ENCODE measurements at places on chromosomes 12 and 14.

DNA sequence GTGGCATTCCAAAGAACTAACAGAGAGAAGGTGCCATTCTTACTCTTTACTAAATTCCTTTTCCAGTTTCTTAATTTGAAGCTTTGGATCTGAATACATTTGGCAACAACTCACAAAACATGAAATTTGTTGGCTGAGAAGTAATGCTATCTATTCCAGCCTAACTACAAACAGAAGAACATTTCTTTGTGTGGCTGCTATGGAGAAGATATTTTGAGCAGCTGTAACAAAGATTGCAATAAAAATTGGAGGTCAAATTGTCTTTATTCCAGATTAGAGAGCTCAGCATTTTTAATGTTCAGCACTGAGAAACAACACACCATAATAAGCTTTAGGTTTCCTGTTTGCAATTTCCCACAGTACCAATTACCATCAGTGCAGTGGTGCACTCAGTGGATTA lies 835.8 kb upstream of the FLRT2 start:
- no peak for DNase-seq
- H3K36me3 ChIP-seq = no peaks in the 10 kb centered on the region
- no peak overlapping the region for H3K4me3 ChIP-seq
- H3K4me1 ChIP-seq = peaks cover 8% of the 10 kb centered on the region

DNA sequence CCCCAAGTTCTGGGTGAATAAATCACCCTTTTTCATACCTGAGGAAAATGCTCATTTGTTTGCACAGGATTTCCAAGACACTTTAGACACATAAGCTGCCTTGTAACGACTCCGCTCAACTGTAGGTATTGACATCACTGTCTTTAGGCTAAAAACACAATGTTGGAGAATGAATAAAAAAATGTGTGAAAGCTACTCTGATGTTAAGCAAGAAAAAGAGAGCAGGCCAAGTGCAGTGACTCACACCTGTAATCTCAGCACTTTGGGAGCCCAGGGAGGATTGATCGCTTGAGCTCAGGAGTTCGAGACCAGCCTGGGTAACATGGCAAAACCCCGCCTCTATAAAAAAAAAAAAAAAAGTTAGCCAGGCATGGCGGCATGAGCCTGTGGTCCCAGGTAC lies 11.1 kb upstream of the CIPC start:
- no peaks in the 10 kb centered on the region for H3K4me1 ChIP-seq
- no peaks in the 10 kb centered on the region for H3K27me3 ChIP-seq
- no peak for DNase-seq
- no peaks in the 10 kb centered on the region for H3K36me3 ChIP-seq

- peaks cover 38% of the 10 kb centered on the region for H3K4me1 ChIP-seq
- no peaks in the 10 kb centered on the region for H3K36me3 ChIP-seq
- H3K27ac ChIP-seq = no peak overlapping the region
- no peak overlapping the region for H3K4me3 ChIP-seq
- DNase-seq = no peak
- no peaks in the 10 kb centered on the region for H3K27me3 ChIP-seq
Measured at GRCh38 chr12:123119808-123120207, 31.1 kb downstream of the PITPNM2 start.

DNA sequence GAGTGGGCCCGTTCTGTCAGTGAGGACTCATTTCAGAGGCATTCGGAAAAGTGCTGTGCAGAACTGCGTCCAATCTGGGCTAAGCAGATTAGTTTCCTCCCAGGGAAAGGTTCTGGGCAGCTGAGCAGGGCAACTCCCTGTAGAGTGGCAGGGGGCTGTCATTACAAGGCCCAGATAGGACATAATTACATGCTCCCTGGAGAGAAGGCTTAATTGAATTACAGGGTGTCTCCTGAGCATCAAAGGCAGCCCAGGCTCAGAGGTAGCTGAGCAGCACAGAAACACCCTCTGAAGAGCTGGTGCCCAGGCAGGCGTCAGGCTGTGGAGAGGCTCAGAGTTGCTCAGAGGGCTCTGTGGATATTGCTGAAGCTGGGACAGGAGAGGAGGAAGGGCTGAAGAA lies 36.0 kb downstream of the SLC8A3 start:
- H3K36me3 ChIP-seq = no peaks in the 10 kb centered on the region
- H3K27me3 ChIP-seq = no peaks in the 10 kb centered on the region
- no peaks in the 10 kb centered on the region for H3K4me1 ChIP-seq
